SK-N-SH (cell line): ENCODE measurements at places on chromosomes 13 and 19.

GRCh38 chr19:49793561-49793840, 19.6 kb downstream of the FUZ start:
- DNase-seq = no peak

- DNase-seq = no peak
These were observed 113.9 kb downstream of the SLC7A1 start for GRCh38 chr13:29481603-29482002.

- no peak for DNase-seq
These were observed 270.4 kb downstream of the ABCC4 start for GRCh38 chr13:95030821-95031343.

DNA sequence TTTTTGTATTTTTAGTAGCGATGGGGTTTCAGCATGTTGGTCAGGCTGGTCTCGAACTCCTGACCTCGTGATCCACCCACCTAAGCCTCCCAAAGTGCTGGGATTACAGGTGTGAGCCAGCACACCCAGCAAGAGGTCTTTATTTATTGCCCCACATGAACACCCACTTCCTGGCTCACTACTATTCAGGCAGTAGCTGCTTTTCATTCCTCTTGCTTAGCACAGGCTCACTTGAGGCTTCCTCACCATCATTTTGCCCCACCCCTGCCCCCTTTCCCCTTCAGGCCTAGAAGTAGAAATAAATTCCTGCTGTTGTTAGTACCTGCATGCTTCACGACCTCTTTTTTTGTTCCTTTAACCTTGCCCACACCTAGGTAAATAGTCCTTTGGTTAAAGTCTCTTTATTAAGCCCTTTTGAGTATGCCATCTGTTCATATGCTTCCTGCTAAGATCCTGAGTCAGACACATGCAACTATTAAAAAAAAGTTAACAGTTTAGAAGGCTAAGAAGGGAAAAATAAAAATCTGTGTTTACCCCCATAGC, 33.5 kb upstream of the ITM2B start:
- DNase-seq = no peak
